COR-L47 (cell line): ENCODE measurements at places on chromosomes 16 and 17.

DNA sequence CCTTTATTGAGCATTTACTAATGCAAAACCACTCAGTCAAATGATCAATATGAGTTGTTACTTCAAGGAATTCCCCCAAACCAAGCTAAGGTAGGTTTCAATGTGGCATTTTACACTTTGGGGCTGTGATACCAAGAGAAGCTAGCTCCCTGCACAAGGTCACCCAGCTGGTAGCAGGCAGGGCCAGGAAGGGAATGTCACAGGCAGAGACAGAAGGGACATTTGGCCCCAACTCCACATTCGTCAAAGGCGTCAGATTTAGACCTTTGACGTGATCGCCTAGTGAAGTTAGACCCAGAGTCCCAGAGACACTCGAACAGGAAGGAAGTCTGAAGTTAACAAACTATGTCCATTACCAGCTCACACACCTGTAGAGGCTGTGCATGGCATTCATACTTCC lies 5.5 kb upstream of the SMG1 start:
- DNase-seq: no peak

DNA sequence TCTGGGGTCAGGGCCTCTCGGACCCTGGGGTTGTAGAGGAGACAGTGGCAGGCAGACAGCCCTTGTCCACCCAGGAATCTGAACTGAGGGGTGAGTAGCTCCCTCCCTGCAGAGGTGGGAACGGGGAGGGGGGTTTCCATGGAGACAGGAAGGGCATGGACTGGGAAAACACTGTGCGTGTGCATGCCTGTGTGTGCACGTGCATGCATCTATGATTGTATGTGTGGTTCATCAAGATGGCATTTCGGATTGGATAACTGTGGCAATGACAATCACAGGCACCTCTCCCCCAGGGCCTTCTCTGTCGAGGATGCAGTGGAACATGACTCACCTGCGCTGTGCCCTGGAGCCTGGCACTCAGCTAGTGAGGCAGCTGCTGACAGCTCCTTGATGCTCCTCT lies 6.1 kb upstream of the CD300C start:
- no peak for DNase-seq

DNA sequence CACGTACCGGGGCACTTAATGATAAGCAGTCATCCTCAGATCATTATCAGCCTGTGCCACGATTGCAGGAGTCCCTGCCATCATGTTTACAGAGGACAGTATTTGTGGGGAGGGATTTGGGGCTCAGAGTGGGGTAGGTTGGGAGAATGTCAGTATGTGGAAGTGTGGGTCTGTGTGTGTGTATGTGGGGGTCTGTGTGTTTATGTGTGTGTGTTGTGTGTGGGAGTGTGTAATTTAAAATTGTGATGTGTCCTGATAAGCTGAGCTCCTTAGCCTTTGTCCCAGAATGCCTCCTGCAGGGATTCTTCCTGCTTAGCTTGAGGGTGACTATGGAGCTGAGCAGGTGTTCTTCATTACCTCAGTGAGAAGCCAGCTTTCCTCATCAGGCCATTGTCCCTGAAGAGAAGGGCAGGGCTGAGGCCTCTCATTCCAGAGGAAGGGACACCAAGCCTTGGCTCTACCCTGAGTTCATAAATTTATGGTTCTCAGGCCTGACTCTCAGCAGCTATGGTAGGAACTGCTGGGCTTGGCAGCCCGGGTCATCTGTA lies 13.5 kb upstream of the EFCAB13 start:
- peak; percentile 33 for DNase-seq

DNA sequence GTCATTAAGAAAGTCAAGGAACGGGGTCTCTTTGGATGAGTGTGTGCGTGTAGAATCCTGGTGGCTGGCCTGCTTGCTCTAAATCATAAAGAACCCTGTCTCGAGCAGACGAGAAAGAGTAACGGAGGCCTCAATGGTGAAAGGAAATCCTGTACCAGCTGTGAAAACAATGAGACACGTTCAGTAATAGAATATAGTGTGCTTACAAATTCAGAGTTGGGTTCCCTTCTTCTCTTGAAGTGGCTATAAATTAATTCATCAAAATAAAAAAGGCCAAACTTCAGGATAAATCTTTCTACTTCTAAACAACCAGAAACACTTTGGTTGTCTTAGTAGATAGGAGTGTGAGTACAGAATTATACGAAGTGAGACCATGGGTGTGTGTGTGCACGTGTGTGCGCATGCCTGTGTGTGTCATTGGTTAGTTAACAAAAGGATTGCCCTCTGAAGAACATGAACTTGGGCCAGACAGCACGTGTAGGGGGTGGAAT lies 48.5 kb downstream of the WWOX start:
- DNase-seq: no peak

DNA sequence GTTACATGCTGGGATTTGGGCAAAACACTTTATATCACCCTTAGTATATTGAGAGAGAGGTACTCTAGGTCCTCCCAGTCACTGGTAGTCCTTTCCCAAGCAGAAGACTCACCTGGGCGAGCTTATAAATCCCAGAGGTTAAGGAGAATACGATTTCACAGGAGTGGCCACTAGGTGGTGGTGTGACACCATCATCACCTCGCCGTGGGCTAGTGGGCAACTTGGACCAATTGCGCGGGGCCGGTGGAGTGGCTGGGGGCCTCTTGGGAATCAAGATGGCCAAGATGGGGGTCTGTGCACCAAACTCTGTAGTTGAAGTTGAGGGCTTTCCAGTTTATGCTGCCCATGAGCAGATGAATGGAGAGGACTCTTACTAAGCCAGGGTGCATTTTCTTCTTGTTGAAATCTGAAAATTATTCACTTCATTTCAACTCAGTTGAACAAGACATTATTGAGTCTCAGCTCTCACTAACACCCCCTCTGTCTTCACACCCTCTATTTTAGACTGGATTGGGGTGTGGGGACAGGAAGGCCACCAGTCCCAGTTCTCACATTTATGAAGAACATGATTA lies 38.2 kb upstream of the PIRT start:
- DNase-seq: no peak

DNA sequence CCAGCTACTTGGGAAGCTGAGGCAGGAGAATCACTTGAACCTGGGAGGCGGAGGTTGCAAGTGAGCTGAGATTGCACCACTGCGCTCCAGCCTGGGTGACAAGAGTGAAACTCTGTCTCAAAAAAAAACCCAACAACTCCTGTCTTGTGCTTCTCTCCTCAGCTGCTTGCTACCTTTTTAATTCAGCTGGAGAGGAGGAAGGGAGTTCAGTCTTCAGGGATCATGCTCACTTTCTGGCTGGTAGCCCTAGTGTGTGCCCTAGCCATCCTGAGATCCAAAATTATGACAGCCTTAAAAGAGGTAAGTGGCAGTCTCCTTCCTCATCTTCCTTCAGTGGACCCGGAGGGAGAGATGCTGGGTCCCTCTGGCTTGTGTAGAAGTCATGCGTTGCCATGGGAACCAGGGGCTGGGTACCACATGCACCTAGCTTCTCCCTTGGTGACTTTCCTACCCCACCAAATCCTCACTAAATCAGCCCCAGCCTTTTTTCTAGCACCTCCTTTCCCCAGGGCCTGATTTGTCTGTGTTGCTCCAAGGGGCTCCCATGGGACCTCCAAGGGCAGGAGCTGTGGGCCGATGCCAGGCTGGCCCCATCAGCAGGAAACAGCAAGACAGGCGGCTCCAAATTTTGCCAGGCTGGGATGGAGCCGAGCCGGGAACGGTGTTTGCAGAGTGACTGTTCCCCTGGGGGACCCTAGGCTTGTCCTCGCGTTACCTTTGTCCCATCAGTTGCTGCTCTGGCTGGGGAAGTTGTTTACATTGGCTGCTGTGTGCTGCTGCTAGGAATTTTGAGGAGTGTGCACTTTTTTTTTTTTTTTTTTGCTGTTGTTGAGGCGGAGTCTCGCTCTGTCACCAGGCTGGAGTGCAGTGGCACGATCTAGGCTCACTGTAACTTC lies 65.2 kb downstream of the ABCC1 start:
- no peak for DNase-seq

DNA sequence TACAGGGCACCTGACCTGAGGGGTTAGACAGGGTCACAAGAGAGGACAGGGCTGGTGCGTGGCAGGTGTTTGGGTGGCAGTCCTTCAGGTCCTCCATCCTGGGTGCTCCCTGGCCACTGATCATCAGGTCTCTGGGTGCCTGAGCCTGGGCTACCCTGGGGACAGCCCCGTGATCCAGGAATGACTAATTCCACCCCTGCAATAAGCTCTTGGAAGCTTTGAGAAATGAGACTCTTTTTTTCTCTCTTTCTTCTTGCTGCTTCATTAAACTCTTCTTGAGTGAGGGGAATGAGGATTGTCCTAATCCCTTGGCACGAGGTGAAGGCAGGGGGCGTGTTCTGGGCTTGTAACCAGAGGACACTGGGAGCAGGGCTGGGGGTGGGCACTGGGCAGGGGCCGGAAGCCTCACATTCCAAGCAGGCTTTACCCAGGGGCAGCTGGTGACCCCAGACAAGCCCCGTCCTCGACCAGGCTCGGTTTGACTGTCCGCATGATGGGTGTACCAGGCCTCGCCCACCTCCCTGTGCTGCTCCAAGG lies 21.4 kb upstream of the SPNS2 start:
- DNase-seq: no peak

- DNase-seq: no peak
Measured at GRCh38 chr17:57926723-57927047, 28.5 kb downstream of the CUEDC1 start.

DNA sequence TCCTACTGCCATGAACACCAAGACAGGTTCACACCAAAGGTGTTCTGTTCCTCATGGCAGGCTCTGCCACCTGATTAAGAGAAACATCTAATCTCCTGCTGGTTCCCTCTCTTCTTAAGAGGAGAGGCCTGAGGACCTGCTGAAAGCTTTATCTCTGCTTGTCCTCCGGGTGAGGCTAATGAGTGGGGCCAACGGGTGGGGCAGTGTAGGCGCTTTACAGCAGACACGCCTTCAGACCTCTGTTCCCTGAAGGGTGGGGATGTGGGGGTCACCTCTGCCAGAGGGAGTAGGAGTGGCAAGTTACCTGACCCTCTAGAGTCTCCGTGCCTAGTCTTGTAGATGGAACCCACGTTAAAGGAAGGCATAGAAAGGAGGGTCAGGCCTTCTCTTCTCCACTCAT lies 4.2 kb upstream of the MRM1 start:
- DNase-seq: no peak

DNA sequence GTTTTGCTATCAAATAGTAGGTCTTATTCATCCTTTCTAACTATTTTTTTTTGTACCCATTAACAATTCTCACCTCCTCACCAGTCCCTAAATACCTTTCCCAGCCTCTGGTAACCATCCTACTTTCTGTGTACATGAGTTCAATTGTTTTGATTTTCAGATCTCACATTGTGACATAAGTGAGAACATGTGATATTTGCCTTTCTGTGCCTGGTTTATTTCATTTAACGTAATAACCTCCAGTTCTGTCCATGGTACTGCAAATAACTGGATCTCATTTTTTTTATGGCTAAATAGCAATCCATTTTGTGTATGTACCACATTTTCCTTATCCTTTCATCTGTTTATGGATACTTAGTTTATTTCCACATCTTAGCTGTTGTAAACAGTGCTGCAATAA lies 181.9 kb upstream of the KIF2B start:
- no peak for DNase-seq
